ENCODE measurements at places on chromosomes 11 and 22. TPM values are rescaled to one million over a fixed set of nuclear protein-coding genes. Genes with fewer than 3 reads are reported as not detected.

GRCh38 chr11:61923166-61924063 is 6.0 kb upstream of the RAB3IL1 start:
- no peak for DNase-seq

- no peak for DNase-seq
Observed at GRCh38 chr11:214083-214482, 6.6 kb downstream of the RIC8A start.

DNA sequence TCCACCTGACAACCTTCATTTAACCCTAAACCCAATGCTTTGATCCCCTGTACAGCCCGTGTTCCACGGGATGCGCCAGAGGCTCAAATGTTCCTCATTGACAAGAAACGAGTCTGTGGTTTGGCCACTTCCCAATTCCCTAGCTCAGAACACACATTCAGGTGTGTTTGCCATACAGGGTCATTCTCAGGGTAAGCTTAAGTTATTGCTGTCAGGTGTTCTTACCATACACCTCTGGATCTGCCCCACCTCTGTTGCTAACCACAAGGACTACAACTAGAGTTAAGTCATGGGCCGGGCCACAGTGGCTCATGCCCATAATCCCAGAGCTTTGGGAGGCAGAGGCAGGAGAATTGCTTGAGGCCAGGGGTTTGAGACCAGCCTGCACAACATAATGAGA is 45.6 kb upstream of the POLD3 start:
- no peak for DNase-seq

DNA sequence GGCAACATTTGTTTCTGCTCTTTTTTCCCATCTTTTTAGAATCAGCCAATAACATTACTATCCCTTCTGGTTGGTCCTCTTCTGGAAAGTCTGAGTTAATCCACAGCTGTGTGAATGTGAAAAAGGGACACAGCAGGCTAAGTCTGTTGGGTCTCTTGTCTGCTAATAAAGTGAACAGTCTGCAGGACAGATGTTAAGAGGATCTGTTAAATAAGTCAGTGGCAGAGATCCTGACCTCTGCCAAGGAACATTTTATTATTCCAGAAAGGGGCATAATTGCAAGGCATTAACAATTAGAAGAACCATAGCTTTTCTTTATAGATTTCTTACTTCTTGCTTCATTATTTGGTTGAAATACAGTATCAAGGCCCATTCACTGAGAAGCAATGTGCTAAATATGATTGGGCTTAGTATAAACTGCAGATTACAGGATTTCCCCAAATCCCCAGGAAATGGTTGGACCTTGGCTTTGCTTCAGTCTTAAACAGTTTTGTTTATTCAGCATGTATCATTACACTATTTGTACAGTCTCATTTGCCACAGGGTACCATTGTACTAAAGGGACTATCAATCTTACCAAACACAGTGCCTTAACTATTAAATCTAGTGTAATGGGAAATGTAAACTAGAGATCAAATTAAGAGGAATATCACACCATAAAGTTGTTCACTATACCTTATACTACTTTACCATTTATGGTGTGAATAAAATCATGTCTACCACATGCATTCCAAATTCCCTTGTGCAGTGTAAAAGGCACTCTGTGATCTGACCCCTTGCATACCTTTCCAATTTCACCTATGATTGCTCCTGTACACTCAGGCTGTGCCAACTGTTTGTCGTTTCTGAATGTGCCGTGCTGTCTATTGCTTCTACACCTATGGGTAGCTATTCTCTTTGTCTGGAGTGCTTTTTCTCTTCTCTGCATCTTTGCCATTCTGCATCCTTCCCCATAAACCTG is 274.0 kb downstream of the SOX6 start:
- no peak for DNase-seq

DNA sequence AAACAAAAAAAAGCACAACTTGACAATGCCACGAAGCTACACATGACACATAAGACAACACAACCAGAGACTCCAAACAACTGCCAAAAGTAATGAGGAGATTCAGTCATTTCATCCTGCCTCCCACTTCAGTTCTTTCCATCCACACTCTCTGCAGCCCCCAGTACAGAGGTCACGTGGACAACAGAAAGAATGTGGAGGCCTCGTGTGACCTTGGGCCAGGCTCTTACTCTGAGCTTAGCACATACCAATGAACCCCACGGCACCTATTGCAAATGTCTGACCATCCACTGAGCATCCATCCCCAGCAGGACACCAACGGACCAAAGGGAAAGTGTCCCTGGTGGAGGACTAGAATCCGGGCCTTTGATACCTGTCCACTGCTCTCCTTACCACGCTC is 12.5 kb downstream of the CBX7 start:
- no peak for DNase-seq

KRTAP5-7 gene
- not detected for total RNA-seq

SERPING1 gene
- not detected for total RNA-seq
